ENCODE measurements at places on chromosomes 11 and 22. TPM values are rescaled to one million over a fixed set of nuclear protein-coding genes. Genes with fewer than 3 reads are reported as not detected.

The SYT13 gene
- total RNA-seq = 6.4 TPM

- DNase-seq = no peak
These were observed 2.3 kb downstream of the GPHA2 start for GRCh38 chr11:64933213-64933934.

GRCh38 chr11:64566042-64566914, 24.7 kb upstream of the SLC22A12 start:
- no peak for DNase-seq

DNA sequence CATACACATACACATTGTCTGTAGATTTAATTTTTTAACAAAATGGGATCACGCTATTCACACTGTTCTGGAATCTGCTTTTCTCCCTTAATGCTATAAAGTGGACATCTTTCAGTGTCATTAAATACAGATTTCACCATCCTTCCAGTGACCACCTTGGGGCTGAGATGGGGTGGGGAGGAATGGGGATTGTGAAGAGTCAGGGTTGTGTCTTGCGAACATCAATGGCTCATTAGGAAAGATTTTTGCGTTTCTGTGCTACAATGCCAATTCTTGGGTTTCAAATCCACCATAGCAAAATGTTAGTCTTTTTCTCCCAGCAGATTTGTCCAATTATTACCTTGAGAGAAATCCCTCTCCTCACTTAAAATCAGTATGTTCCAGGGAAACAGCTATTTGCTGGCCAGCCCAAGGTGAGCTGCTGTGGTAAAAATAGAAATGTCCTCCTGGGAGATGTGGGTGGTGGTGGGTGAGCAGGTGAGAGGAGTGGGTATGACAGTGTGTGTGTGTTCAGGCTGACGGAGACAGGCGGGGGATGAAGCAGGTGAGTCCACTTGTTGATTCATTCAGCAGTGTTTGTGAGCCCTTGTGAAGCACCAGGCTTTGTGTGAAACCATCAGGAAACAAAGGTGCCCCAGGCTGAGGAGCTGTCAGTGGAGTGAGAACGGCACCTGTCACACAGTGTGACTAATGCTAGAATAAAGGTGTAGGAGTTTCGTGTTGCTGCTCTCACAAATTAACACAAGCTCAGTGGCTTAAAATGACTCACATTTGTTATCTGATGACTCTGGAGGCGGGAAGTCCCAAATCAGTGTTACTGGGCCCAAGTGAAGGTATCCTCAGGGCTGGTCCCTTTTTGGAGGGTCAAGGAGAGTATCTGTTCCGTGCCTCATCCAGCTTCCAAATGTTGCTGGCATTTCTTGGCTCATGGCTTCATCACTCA, 1.7 kb upstream of the CBX6 start:
- no peak for DNase-seq

- no peak for DNase-seq
These were observed 4.0 kb downstream of the GUCD1 start for GRCh38 chr22:24550902-24551435.

DNA sequence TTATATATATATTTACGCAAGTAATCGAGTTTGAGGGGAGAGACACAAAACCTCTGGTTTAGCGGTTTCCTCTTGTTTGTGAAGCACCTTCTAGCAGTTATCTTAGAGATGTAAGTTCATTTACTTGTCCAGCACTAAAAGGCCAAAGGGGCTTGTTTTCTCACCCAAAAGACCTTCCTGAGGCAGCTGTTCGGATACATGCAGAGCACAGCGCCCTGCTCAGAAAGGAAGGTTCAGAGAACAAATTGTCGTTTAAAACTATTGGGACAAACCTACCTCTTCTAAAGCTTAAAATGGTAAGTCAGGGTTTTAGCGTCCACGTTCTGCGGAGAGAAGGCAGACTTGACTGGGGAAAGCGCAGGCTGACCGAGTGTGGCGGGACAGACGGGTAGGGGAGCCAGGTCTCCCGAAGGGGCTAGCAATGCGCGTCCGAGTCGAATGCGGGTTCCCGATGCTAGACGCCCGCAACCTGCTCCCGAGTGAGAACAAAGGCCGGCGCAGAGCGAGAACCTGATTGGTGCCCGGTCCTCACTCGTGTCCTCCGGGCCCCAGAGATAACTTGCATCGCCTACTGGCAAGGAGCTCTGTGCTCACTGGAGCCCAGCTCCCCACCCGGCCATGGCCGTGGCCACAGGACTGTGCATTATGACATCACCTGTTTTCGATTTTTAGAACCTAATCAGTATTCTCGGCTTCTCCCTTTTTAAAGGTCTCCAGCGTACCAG, 1.0 kb upstream of the SESN3 start:
- DNase-seq = no peak

- no peak for DNase-seq
These were observed 21.6 kb upstream of the TMA7B start for GRCh38 chr22:39938509-39939111.

DNA sequence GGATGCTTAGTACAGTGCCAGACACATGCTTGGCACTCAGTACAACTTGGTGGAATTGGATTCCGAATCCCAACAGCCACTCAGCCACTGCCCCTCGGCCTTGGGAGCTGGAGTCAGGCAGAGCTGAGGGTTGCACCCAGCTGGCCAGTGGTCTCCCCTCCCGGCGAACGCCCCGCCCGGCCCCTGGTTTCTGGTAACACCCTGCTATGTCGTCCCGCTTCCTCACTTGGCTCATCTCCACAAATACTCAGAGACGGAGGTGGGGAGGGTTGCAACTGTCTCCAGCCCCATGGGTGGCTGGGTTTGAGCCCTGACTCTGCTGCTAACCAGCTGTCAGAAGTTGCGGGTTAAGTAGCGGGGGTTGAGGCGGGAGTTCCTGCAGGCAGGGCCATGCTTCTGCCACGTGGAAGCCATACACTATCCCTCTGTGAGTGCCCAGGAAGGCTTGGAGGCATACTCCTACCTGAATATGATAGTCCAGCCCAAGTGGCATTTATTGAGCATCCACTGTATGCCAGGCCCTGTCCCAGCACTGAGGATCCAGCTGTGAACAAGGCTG, 67.1 kb downstream of the GRIK4 start:
- no peak for DNase-seq

DNA sequence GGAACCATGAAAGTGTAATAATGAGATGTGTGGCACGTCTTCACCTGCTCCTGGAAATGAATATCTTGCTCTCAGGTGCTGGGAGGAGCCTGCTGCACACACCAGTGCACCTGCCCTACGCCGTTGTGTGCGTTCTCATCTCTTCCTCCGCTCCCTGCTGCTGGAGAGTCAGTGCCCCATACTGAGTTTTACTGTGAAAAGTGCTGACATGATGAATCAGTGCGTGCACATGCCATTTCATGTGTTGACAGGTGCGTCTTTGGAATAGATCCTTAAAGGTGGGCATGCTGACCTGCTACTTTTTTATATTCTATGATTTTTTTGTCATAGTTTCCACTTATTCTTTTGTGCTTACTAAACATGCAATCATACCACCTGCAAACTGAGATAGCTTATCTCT, 1015.8 kb downstream of the BRD1 start:
- DNase-seq = no peak

GRCh38 chr11:115670538-115671205, 166.5 kb upstream of the CADM1 start:
- DNase-seq = no peak

DNA sequence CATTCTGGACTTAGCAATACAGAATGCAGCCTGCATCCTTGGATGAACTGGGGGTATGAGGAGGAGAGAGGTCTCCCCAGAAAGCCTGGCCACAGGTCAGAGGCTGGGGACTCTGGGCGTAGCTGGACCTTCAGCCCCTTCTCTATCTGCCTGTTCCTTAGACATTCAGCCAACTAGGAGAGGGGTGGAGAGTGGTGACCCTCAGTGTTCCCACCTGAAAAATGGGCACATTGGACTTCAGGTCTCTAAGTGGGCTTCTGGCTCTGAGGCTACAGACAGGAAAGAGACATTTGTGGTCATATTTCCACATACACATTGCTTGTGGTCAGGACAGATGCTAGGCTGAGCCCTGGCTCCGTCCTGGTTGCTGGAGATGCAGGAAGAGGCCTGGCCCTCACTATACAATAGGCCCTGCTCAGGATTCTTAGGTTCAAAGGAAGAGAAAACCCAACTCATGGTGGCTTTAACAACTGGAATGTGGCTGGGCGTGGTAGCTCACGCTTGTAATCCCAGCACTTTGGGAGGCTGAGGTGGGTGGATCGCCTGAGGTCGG, 30.1 kb upstream of the CBX7 start:
- no peak for DNase-seq

The CATSPERZ gene
- not detected for total RNA-seq
